ENCODE measurements at places on chromosomes 4 and X. TPM values are rescaled to one million over a fixed set of nuclear protein-coding genes. Genes with fewer than 3 reads are reported as not detected.

Gene UGT2B11
- total RNA-seq = not detected

Gene TMEM31
- not detected for total RNA-seq

Gene USP26
- not detected for total RNA-seq

Gene DUX4
- not detected for total RNA-seq

Gene TLR2
- total RNA-seq = 0.07 TPM

Gene SLC34A2
- 0.03 TPM for total RNA-seq

Gene SGMS2
- 197 TPM for total RNA-seq

Gene KLKB1
- 0.33 TPM for total RNA-seq

Gene DUSP21
- total RNA-seq = not detected

Gene MAGEE2
- total RNA-seq = not detected

Gene SEL1L3
- total RNA-seq = 206 TPM

Gene RAB39B
- total RNA-seq = 0.72 TPM

Gene NAA11
- not detected for total RNA-seq

Gene PNMA3
- 0.13 TPM for total RNA-seq

Gene SUPT20HL1
- 0.07 TPM for total RNA-seq

Gene LUZP4
- total RNA-seq = not detected

Gene CPZ
- total RNA-seq = 24.4 TPM

Gene RBMXL3
- not detected for total RNA-seq

Gene HSFX1
- total RNA-seq = 1.7 TPM

Gene NXF2B
- not detected for total RNA-seq

Gene OTC
- total RNA-seq = not detected

Gene SH2D1A
- not detected for total RNA-seq

Gene ARX
- total RNA-seq = not detected

Gene ASMT
- 0.07 TPM for total RNA-seq

Gene AMOT
- 2.0 TPM for total RNA-seq

Gene FAAH2
- 0.07 TPM for total RNA-seq
